NCI-H524 treated with DMSO at 0.1 percent for 48 hours (cell line): ENCODE measurements at places on chromosomes 5 and 9.

GRCh38 chr5:165620394-165620793 is 2115.0 kb downstream of the MAT2B start:
- DNase-seq, result no peak

- no peak for DNase-seq
These were observed 90.3 kb downstream of the ZNF474 start for GRCh38 chr5:122219436-122220166.

GRCh38 chr5:37770786-37771185 is 69.1 kb downstream of the GDNF start:
- no peak for DNase-seq

DNA sequence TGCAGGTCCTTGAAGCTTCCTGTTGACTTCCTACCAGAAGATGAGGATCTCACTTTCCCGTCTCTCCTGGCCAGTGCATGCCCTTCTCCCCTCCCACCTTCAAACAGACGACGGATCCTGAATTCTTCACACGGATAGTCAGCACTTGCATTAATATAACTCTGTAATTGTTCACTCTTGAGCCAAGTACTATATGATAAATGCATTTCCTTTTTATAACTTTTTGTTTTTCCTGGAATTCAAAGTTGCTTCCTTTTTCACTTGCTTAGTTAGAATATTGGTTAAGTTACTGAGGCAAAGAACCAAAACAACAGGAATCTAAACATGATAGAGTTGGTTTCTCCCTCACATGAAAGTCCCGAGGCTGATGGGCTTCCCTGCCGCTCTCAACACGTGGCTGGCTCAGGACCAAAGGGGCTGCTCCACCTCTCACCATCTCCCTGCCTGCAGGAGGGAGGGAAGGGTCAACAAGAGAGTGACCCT is 20.2 kb upstream of the EGFL7 start:
- no peak for DNase-seq

GRCh38 chr5:133273661-133274596 is 222.1 kb downstream of the HSPA4 start:
- DNase-seq, result no peak
